Stimulated activated CD8-positive, alpha-beta memory T cell treated with anti-CD3 and anti-CD28 coated beads, Interleukin-4, amount 100 ng/mL, for 1 hour (primary cell): ENCODE measurements at places on chromosomes 1 and 21.

GRCh38 chr1:233916706-233917105 is 12.2 kb downstream of the SLC35F3 start:
- no peak for DNase-seq

DNA sequence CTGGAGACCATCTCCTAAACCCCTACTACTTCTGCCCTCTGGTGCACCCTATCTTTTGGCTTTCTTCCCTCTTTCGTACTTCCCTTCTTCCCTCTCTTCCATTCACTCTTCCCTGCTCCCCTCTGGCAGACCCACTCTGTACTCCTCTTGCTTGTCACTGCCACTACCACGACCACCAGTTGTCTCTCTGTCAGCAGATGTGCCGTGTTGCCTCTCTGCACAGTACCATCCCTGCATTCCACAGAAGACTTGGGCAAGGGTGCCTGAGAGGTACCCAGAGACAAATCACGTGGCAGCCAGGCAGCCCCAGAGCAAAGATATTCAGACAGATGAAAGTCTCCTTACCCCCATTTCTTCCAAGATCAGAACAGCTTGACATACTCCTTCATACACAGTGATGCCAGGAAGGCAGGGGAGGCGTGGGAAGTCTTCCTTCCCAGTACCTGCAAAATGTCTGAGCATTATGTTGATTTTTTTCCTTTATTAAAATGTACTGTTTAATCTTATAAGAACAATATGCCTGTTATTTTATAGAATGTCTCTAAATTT is 15.0 kb downstream of the CAMSAP2 start:
- no peak for DNase-seq

DNA sequence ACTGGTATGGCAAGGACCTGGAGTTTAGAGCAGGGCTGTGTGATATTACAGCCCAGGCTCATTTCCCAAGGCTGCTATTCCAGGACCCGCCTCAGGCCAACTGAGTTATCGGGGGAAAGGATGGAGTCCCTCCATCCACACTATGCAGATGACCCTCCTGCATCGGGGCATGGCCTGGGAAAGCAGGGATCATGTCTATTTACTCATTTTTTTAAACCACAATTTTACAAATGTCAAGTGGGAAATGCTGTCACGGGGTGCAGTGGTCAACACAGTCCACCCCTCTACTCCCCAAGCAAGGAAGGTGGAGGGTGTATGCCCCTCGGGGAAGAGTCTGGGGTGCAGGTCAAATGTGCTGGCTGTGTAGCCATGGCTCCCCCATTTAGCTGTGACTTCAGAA is 6.1 kb upstream of the CLEC20A start:
- DNase-seq = no peak

GRCh38 chr1:85656948-85657347 is 51.3 kb downstream of the ZNHIT6 start:
- no peak for DNase-seq

- no peak for DNase-seq
Observed at GRCh38 chr1:1895060-1895418, 4.2 kb upstream of the GNB1 start.

GRCh38 chr1:43143441-43143888 is 28.6 kb downstream of the EBNA1BP2 start:
- no peak for DNase-seq

- DNase-seq = no peak
Observed at GRCh38 chr1:40421431-40422384, 28.6 kb upstream of the ZFP69B start.

- peak; percentile 83 for DNase-seq
Observed at GRCh38 chr1:43974443-43975248, at the start of gene ATP6V0B. ATP6V0B (plus strand) TSS chr1:43974960; CDS start chr1:43975041, 81 bp downstream.

DNA sequence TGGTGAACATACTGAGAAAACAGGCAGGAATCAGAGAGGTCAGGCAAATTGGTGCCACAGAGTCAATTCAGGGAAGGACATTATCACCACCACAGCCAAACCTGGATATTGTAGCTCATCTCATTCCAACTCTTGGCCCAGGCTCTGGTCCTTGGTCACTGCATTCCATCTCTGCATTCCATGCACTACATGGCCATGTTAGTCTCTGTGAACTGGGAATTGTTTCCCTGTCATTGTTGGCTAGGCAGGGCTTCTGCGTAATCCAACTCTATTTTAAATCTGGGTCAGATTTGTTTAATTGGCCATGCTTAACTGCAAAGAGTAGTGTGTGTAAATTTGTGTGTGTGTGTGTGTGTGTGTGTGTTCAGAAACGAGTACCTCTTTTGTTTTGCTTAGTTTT is 837.6 kb upstream of the ADAMTS5 start:
- DNase-seq = no peak
